ENCODE measurements at places on chromosomes 6 and 20.

DNA sequence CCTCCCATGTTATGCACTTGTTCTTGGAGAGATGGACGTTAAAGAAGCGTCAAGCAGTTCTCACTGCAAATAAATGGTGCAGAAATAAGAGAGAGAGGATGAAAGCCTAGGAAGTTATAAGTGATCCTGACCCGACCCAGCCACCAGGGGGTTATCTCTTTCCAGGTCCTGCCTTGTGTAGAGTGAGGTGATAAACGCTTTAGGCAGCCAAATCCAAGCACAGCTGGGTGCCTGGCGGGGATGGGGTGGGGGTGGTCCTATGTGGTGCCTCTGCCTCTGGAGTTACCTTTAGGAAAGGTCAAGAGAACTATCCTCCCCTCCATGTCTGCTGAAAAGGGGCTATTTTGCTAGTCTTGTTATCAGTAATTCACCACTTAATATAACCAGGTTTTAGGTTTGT, 9.2 kb upstream of the TFAP2A start:
- DNase-seq, result no peak

- peak; percentile 85 for DNase-seq
Observed at GRCh38 chr20:31712564-31713311, 9.9 kb downstream of the BCL2L1 start.

DNA sequence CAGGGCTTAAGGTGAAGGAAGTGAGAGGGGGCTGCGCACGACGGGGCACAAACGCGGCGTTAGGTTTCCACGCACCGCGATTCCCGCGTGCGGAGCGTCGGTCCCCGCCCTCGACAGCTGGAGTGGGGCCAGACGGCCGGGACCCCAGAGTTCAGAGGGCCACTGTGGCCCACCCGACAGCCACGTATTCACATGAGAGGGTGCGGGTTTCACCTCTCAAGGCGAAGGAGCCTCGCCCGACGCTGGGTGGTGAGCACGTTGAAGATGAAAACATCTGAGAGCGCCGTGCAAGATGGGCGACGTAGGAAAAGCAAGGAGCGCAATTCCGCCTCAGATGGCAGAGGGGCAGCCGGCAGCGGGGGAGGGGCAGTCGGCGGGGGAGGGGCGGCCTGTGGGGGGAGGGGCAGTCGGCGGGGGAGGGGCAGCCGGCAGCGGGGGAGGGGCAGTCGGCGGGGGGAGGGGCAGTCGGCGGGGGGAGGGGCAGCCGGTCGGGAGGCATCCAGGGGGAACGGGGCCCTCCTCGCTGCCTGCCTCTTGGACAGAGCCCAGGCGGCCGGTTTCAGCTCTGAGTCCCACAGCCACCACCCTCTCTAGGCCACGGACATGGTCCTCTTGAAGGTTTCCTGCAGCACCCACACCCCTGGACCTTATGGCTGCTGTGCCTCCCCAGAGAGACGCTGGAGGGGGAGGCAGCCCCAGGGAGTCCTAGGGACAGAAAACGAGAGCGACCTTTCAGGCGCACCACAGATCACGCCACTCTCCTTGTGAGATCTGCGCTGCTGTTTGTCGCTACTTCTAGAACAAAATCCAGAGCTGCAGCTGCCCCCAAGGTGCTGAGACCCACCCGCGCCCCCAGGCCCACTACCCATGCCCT, 113.7 kb downstream of the DLL1 start:
- DNase-seq, result no peak

- peak; percentile 58 for DNase-seq
Observed at GRCh38 chr20:4916971-4917881, 84.1 kb downstream of the SLC23A2 start.
